ENCODE measurements at places on chromosomes 1 and 21.
A peak's percentile ranks its signal among the peaks of the same experiment; 100 is the strongest.

GRCh38 chr1:15176898-15177665, 23.5 kb downstream of the TMEM51 start:
- no peak for DNase-seq

- no peak for DNase-seq
Observed at GRCh38 chr1:11298390-11299224, 25.6 kb downstream of the UBIAD1 start.

DNA sequence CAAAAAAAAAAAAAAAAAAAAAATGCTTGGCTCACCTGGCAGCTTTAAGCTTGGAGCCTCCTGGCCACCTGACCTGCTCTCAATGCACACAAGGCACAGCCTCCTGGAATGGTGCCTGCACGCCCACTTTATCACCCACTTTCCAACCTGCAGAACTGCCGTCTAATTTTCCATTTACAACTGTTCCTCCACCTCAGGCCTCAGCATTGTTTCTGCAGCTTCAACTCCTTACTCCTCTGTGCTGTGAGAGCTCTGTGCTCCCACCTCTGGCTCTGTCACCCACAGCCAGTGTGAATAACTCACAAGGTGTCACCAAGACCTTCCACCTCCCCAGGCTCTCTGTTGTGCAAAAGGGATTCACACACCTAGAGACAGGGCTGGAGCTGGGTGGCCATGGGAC, 38.7 kb upstream of the GPR157 start:
- no peak for DNase-seq

DNA sequence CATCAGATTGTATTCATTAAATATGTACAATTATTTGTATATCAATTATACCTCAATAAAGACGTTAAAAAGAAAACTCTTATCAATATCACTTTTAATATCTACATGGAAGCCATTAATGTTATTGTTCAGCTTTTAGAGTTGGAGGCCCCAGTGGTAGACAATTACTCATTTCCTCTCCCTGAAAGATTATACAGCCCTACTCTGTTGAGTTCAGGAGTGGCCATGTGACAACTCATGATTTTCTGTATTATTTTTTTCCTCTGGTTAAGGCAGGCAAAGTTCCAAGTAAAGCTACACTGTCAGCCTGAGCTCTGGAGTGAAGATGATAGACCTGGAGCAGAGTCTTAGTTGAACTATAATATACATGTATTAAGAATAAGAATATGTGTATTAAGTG, 247.9 kb upstream of the B3GALT2 start:
- DNase-seq: peak; percentile 46

- no peak for DNase-seq
Observed at GRCh38 chr1:172477741-172478140, 33.9 kb upstream of the PIGC start.

DNA sequence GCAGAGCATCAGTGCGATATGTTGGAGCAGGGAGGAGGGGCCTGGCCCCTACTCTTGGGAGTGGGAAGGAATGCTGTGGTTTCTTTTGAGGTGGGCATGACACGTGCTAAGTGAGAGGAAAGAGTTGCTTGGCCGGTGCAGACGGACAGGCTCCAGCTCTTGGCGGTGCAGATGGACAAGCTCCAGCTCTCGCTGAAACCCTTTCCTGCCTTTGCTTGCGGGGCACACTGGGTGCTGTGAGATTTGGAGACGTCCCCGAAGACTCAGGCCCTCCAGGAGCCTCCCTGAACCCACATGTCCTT, 15.9 kb downstream of the PDXK start:
- DNase-seq: peak; percentile 66

DNA sequence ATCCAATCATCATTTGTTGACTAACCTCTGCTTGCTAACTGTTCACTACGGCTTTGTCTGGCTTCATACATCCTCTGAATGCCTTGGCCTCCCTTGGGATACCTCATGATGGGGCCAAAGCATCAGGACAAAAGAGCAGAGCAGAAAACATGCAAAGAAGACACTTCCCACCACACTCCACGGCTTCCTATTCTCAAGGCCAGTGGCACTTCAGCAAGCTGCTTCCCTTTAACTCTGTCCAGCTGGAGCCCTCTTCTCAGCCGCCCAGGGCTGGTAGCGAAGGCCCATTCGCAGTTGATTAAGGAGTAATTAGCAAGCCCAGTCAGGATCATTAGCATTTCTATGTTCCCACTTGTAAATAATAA, 224.3 kb upstream of the FGGY start:
- no peak for DNase-seq

- no peak for DNase-seq
Observed at GRCh38 chr21:31334648-31335121, 9.4 kb downstream of the TIAM1 start.

GRCh38 chr1:150596095-150596892, 16.9 kb upstream of the MCL1 start:
- DNase-seq: no peak

GRCh38 chr1:183543619-183544204, 46.5 kb downstream of the NCF2 start:
- DNase-seq: peak; percentile 61

- DNase-seq: no peak
Observed at GRCh38 chr21:41326414-41327080, 9.9 kb downstream of the FAM3B start.

DNA sequence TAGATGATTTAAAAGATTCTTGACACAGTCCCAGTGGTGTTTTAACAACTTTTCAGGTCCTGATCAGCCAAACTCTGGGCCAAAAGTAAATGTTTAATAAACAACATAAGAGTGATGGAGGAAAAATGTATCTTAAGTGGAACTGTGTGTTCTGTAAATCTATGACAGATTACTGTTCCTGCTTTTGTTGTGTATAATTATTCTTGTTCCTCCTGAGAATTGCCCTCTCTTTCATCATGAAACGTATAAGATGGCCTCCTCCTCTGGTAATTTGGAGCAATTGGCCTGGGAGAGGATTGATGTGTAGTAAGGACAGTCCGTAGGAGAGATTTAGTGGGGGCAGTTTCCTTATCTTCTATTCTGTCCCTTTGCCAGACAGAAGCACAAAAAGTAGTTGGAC, 34.5 kb downstream of the GALNT2 start:
- no peak for DNase-seq

- DNase-seq: no peak
Observed at GRCh38 chr1:244002721-244003120, 48.4 kb upstream of the ZBTB18 start.

DNA sequence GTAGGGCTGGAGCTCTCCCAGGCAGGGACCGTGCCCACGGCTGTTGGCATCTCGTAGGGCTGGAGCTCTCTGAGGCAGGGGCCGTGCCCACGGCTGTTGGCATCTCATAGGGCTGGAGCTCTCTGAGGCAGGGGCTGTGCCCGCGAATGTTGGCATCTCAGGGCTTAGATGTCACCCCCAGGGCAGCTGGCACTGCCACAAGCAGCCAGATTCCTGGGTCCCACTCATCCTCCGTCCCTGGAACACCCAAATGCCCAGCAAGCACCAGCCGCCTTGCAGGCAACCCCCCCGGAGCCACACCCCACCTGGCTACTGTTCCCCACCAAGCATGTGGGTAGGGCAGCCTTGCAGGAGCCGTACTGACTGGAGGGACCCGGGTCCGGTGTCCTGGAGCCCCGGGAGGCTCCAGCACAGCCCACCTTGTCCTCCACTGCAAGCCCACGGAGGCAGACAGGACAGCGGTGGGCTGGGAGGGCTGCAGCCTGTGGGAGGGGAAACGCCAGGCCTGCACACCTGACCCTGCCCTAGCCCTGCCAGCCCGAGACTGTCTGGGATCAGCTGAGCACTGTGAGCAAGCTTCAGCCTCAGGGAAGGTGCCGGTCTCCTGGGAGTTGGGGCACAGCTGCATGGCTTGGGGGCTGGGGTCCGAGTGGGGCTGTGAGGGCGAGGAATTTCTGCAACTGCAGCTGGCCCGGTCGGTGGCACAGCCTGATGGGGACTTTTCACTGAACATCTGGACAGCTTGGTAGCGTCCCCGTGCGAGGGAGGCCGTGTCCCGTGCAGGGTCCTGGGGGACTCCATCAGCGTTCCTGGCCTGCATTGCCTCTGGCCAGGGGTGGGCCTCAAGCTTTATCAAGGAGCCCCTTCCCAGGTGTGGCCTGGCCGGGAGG, 53.6 kb downstream of the COL18A1 start:
- DNase-seq: no peak

DNA sequence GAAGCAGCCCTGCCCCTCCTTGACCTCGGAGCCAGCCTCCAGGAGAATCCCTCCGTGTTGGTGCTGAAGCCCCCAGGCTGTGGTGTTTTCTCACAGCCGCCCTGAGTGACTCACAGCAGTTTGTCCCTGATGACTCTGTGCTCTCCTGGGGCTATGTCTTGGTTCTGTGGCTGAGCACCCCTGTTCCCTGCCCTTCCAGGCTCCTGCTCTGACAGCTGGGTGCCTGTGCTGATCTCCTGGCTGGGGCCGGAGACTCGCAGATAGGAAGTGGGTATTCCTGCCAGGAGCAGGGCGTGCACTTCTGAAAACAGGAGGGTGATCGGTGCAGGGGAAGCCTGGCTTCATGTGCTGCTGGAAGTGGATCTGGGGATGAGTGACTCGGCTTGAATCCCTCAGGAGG, 34.5 kb downstream of the POFUT2 start:
- peak; percentile 28 for DNase-seq

GRCh38 chr1:14741532-14741931, 143.0 kb downstream of the KAZN start:
- DNase-seq: no peak

- DNase-seq: no peak
Observed at GRCh38 chr1:34899471-34899870, 30.0 kb downstream of the DLGAP3 start.

DNA sequence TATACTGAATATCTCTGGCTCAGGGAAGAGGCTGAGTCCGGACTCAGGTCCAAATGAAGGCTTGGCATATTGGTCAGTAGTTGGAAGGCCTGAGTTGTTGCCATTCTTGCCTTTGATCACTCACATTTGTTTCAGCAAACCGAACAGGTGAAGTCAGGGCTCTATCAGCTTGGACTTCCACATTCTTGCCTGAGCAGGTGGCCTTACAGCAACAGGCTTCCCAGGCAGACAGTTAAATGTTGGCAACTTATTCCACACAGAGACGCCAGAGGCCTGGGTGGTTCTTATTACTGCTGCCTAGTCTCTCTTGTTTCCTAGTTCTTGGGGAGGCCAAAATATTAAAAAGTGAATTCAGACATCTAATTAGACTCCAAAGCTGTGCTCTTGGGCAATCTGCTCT, 36.6 kb downstream of the XCL2 start:
- no peak for DNase-seq

GRCh38 chr1:90840352-90840751, 123.2 kb upstream of the BARHL2 start:
- DNase-seq: no peak

DNA sequence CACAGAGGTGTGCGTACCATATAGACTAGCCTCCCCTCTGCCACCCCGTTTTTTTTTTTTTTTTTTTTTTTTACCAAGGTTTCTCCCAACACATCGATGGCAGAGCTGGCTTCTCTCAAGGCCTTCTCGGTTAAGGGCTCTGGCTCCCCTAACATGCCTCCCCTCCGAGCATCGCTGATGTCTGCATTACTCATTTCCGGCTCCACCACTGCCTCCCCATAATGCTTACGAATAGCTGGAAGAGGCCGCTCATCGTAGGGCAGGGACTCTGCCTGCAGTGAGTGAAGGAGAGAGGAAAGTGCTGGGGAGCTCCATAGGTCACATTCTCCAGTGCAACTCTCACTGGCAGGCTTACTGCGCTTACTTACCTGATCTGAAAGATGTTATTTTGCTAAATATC, 20.6 kb downstream of the CEP104 start:
- DNase-seq: no peak

GRCh38 chr1:94235189-94236012, 2.0 kb downstream of the ARHGAP29 start:
- no peak for DNase-seq

DNA sequence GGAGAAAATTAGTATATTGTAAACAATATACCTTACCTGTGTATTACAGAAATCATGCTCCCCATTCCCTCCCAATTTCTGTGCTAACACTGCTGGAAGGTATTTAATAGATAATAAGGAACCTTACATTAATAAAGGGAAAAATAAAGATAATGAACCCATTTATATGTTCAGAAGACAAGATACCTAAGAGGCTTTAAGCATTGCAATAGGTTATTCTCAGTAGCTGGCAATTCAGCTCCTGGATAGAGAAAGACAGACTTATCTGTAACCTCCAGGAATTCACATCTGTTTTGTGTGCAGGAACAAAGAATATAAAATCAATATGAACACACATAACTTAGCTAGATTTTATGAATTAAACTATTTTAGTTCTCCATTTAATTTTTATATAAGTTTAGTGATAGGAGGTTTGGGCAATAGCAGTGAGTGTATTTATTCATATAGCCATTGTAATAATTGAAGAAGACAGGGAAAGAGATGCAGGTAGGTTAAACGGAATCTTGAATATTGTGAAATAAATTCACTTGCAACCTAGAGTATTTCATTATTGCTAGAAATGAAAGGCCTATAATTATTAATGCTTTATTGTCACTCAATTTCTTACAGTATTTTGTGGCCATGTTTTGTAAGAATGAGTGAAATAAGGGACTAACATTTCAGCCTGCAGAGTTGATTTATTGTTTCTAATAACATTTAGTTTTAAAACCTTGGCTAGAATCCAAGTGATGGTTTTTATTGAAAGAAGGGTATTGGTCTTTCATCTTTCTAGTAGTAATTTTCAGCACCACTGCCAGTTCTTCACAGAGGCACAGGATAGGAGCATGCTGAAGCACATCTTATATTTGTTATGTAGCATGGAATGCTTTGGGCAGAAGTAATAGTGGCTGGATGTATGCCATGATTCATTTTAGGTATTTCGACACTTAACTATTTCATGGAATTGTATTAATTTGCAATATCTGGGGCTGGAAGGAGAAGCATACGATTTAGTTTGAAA, 1.5 kb downstream of the XPR1 start:
- peak; percentile 61 for DNase-seq

DNA sequence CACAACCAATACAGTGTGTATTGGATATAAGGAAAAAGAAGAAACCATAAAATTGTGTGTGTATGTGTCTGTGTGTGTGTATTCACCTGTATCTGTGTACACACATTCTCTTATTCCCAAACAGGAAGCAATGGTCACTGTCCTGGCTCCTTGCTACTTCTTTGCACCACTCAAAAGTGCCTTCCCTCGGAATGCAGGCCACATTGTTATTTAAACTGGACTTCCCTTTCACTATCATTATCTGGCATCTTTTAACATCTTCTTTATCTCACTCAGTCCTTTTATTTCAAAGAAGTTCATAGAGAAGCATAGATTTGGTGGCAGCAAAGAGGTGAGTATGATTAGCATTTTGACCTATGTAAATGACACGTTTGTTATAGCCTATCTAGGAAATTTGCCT, 803.7 kb downstream of the NCAM2 start:
- DNase-seq: no peak

- no peak for DNase-seq
Observed at GRCh38 chr1:152325111-152325510, at the start of gene FLG. TSS of gene FLG (minus strand) at chr1:152325239. CDS start at chr1:152315456, 9,783 bp downstream.

GRCh38 chr1:77538956-77539518, 143.4 kb downstream of the ZZZ3 start:
- DNase-seq: peak; percentile 94

DNA sequence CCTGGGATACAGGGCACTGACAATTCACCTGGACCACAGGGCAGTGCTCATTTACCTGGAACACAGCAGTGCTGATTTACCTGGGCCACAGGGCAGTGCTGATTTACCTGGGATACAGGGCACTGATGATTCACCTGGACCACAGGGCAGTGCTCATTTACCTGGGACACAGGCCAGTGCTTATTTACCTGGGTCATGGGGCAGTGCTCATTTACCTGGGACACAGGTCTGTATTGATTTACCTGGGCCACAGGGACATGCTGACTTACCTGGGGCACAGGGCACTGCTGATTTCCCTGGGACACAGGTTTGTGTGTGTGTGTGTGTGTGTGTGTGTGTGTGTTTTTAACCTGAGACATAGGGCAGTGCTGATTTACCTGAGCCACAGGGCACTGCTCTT, 261.7 kb downstream of the MATN1 start:
- no peak for DNase-seq
